ENCODE measurements at places on chromosomes 6 and 20.

DNA sequence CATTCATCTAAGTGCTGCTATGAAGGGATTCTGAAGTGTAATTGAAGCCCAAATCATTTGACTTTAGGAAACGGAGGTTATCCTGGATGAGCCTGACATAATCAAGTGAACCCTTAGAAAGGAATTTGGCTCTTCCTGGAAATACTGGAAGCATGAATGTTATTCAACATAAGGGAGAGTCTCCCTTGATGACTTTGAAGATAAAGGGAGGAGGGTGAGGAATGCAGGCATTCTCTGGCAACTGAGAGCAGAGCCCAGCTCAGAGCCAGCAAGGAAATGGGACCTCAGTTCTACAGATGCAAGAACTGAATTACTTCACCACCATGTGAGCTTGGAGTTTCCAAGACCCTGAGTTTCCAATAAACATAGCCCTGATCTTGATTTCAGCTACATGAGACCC lies 168.2 kb downstream of the DLL1 start:
- no peak for DNase-seq

DNA sequence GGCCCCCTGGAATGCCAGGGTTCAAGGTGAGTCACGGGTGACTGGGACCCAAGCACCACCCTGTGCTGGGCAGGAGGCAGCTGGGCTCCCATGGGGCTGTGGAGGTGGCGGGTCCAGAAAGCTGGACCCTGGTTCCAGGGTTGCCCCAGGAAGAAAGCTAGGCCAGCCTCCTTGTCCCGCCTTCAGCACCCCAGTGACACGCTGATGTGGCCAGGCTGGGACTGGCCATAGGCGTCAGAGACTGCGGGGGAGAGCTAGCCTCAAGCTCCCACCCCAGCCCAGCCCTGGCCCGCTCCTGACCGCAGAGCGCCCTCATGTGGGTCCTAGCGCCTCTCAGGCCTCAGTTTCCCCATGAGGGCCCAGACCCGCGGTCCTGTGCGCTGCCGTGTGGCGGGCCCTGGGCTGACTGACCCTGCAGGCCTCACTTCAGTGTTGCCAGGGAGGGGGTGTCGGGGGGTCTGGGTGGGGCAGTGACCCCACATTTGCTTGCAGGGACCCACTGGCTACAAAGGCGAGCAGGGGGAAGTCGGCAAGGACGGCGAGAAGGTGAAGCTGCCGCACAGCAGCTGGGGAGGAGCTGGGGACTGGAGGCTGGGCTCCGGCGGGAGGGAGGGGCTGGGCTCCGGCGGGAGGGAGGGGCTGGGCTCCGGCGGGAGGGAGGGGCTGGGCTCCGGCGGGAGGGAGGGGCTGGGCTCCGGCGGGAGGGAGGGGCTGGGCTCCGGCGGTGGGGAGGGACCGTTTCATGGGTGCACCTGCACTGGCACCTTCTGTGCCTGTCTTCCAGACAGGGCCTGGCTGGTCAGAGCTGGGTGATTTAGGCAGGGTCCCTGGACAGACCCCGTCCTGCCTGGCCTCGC lies 7.9 kb downstream of the COL9A3 start:
- no peak for DNase-seq

DNA sequence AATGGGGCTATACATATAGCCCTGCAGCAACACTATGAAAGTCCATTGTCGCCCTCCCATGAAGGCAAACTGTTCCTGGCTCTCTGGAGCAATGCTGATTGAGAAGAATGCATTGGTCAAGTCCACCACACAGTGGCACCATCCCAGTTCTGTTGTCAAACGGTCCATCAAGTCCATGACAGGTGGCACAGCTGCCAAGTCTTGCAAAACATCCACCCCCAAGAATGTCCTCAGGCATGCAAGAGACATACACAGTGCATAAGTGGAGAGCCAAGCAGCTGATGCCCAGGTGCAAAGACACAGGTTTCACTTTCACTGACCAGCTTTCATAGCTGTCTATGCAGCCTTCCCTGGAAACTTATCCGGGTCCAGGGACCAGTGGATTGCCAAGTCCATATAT lies 17.5 kb downstream of the ZNF391 start:
- no peak for DNase-seq

DNA sequence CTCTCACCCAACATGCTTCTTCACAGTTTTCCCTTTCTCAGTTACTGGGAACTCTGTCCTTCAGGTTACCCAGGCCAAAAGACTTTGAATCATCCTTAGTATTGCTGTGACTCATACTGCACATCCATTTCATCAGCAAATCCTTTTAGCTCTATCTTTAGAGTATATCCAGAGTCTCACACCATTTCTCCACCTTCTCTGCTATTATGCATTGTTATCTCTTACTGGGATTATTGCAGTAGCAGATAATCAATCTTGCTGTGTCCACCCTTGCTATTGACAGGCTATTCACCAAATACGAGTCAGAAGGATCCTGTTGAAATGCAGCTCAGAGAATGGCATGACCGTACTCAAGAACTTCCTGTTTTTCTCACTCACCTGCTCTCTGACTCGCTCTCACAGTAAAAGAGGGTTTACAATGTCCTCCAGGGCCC lies 57.3 kb downstream of the BCKDHB start:
- DNase-seq, result no peak

DNA sequence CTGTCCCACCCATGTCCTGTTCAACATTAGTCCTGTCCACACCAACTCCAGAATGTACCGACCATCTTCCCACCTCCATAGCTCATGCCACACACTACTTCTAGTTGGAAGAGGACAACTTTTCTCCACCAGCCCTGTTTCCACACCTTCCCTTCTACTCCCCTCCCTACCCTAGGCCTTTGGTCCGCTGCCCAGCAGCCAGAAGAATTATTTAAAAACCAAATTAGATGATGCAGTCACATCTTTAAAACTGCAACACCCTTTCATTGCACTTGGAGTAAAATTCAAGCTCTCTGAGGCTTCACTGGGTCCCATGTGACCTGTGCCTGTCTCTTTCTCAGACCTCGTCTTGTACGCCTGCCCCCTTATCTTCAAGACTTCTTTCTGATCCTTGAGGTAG lies 53.8 kb downstream of the BANF2 start:
- DNase-seq, result no peak

- DNase-seq, result no peak
Measured at GRCh38 chr20:23449421-23449820, 3.3 kb downstream of the CST11 start.

- DNase-seq, result no peak
Measured at GRCh38 chr6:132513831-132514545, 1.1 kb upstream of the STX7 start.

- peak; percentile 71 for DNase-seq
Measured at GRCh38 chr6:140921366-140922226, 1211.1 kb upstream of the GJE1 start.

DNA sequence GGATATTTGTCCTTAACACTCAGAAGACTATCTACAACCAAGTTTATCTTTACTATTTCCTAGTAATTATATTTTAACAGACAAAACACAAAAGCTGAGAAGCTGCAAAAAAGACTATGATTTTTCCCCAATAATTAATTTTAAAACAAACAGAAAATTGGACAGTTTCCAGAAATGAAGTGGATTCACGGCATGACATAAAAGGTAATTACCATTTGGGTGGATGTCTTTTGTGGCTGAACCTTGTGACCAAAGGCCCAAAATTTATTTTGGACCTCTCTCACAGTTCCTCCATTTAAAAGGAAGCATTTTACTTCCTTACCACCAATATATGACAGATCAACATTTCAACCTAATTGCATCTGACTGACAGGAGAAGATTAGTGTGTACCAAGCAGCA lies 90.2 kb downstream of the GMDS start:
- no peak for DNase-seq

GRCh38 chr20:49519777-49520359 lies 37.4 kb upstream of the KCNB1 start:
- no peak for DNase-seq

GRCh38 chr6:84652356-84653026 lies 111.9 kb downstream of the TBX18 start:
- DNase-seq, result no peak

DNA sequence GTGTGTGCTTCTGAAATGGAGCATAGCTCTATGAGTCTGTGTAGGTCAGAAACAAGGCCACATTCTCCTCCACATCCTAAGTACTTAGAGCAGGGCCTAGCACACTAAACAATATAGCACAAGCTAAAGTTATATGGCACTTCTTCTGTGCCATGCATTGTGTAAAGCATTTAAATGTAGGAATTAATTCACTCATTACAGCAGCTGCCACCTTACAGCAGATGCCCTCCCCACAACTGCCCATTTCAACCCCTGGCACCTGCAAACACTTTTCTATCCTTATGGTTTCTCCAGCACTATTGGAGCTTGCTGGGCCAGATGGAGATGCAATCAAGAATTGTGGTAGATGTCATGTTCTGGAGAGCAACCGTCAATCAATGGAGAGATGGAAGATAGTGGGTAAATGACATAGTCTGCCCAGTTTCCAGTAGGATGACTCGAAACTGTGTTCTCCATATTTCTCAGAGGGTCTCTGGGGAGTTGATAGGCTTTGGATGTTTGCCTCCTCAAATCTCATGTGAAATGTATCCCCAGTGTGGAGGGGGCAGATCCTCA lies 373.7 kb downstream of the DOK5 start:
- no peak for DNase-seq

DNA sequence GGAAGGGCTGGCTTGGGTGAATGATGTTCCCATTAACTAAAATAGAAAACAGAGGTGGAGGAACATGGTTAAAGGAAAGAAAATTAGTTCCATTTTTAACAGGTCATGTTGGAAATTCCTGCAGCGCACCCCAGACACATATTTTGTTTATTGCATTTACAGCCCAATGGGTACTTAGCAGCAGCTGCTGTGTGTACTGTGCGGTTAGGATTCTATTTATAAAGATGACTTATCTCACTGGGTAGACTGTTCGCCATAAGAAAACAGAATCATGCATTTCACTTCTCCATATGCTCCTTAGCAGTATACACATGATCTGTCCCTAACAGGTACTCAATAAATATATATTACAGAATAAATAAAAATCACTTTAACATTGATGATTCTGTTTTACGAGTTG lies 135.8 kb downstream of the SLC35F1 start:
- DNase-seq, result no peak

- no peak for DNase-seq
Measured at GRCh38 chr20:47265214-47265613, 91.3 kb downstream of the ZMYND8 start.
